ENCODE measurements at places on chromosomes 12 and 14. TPM values are rescaled to one million over a fixed set of nuclear protein-coding genes. Genes with fewer than 3 reads are reported as not detected.
A peak's percentile ranks its signal among the peaks of the same experiment; 100 is the strongest.

- DNase-seq: no peak
Observed at GRCh38 chr12:108592033-108592909, 5.6 kb downstream of the TMEM119 start.

DNA sequence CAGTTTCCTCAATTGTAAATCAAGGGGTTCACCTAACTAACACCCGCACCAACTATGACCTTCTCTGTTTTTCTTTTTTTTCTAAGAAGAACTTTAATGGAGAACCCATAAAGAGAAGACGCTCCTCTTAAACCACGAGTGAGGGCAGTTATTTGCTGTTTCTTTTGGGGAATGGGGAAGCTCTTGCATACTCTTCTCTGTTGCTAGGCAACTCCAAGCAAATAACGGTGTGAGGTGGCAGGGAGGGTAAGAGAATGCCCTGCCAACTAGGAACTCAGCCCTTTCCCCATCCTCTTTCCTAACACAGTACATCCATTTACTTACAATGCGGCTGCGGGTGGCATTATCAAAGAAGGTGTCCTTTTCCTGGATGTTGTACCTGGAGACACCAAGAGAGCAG, 114.9 kb downstream of the ANO2 start:
- no peak for DNase-seq

DNA sequence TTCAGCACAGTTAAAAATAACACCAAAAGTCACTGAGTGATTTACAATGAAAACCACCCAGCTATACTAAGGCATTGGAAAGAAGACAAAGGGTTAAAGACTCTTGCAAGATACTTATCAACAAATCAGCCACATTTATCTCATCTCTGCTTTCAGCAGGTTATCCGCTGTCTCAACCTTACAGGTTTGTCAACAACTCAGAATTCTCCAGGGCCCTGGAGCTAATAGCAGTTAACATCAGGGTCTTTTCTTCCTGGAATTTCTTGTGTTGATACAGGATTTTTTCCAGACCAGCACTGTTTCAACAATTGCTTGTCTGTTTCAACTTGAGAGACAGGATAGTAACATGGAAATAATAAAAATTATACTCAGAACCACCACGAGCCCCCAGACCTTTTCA, 3.5 kb downstream of the PKP2 start:
- no peak for DNase-seq

DNA sequence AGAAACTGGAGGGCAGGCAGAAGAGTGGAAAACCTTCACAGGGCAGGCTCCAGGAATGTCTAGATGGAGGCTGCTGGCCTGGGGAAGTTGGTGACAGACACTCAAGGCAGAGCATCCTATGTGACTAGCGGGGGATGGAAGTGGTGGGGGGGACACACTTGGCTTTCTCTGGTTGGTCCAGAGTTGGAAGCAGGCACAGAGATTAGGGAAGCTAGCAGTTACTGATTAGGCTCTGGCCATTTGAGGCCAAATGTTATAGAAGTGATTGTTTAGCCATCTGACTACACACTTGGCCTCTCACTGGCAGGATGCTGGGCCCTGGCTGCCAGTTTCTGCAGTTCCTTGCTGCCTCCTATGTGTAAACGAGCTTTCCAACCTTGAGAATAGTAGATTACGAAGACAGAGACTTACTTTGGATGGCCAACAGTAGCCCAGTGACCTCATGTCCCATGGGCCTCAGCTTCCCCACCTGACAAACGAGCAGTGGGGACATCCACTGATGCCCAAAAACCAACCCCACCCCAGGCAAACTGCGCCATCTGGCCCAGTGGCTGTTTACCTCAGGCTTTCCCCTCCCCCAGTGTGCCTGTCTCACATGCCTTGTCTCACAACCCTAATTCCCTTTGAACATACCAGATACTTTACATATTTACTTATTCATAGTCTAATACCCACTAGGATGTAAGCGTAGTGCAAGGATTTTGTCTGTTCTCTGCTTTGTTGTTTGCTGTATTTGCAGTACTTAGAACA, 102.7 kb downstream of the PAPLN start:
- DNase-seq: no peak

GRCh38 chr14:54349713-54350112, 47.1 kb upstream of the CDKN3 start:
- no peak for DNase-seq

DNA sequence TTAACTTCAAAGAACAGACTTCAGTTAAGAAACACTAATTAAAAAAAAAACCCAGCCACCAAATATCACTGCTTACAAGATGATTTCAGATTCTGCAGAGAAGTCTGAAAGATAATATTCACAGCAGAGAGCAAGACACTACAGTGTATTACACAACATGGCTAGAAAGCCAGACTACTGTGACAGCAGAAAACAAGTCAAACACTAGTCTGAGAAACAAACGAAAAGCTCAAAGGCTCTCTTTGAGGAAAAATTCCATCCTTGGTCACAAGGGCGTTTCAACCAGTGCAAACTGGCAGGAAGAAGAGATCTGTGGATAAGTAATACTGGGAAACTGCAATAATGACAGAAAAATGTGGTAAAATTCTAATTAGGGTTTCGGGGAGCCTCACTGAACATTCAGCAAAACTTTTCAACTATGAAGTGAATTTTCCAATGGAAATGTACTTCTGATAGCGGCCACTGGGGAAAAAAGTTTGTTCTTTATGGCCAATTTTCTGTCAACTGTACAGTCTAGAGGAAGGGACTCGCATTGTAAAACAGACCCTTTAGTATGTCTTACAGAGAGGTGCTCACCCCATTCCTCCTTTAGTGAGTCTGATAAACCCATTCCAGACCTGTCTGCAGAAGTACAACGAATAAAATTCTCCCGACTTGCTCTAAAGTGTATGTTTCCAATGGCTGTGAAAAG, 50.4 kb downstream of the ACADS start:
- no peak for DNase-seq

DNA sequence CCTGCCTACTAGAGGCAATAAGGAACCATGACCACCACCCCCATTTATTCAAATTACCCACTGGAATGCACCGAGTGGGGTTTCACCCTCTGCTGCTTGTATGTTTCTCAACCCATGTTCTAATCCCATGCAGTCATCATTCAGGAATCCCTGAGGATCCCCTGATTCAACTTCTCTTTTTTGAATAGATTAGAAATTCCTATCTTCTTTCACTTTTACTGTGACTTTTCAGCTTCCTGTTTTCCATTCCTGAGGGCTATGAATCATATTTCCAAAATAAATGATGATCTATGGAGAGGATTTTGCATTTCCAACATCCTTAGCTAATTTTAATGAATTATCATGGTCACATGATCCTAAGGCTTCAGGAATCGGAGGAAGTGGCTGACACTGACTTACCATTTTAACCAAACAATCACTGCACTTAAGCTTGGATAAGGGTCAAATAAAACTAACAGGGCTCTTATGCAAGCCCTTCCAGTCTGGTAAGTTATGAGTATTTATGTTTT, 19.4 kb upstream of the P2RX4 start:
- no peak for DNase-seq

GRCh38 chr12:122139941-122140340, 34.1 kb downstream of the IL31 start:
- DNase-seq: no peak

- DNase-seq: no peak
Observed at GRCh38 chr12:90757957-90758356, 197.0 kb downstream of the CCER1 start.

GRCh38 chr12:126847005-126847629, 1419.9 kb upstream of the TMEM132C start:
- no peak for DNase-seq

DNA sequence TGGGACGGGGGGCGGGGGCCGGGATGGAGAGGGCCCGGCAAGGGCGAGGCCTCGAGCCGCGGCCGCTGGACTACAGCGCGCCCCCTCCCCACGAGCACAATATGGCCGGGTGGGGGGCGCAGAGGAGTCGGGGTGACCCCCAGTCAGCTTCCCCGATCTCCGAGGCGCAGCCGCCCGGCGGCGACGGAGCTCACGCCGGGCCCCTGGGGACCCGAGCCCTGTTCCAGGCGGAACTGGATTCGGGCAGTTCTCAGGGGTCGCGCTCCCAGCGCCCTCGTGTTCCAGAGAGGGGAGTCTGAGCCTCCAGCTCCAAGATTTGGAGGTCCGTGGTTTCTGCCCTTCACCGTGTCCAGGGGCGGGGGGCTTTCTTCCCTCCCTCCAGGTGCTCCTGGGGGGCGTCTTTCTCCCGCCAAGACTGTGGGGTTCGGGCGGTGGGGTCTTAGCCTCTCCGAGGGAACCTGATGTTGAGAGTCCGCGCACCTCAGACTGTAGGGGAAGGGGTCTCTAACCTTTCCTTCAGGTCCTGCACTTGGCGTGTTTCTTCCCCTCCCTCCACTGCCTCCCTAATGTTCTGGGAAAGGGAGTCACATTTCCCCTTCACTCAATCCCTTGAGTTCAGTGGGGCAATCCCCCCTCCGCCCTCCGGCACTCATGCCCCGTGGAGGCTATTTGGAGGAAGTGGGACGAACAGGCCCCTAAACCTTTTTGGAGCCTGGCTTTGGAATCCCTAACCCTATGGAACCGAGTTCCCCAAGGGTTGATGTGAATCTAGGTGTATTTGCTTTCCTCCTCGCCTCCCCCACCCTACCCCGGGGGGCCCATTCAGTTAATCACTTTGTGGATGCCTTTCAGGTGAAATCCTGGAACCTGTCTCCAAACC, 584 bp downstream of the ACVR1B start:
- peak; percentile 54 for DNase-seq

- no peak for DNase-seq
Observed at GRCh38 chr12:96456265-96456974, 33.0 kb upstream of the CFAP54 start.

DNA sequence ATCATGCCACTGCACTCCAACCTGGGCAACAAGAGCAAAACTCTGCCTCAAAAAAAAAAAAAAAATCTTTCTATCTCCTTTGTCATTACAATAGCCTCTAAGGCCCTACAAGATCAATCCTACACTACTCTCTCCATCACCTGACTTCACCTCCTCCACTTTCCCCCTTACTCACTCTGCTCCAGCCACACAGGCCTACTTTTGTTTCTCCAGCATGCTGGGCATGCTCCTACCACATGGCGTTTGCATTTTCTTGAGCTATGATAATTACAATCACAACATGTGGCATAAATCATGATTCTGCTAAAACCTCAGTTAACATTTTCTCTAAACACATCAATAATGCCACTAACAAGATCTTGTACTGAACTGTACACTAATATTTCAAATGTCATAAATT, 7.8 kb downstream of the PPP1R13B start:
- DNase-seq: no peak

- DNase-seq: no peak
Observed at GRCh38 chr12:26648584-26648983, 184.4 kb downstream of the ITPR2 start.

- peak; percentile 54 for DNase-seq
Observed at GRCh38 chr14:76456200-76456599, 80.3 kb downstream of the ESRRB start.

- no peak for DNase-seq
Observed at GRCh38 chr14:50521912-50522341, 10.4 kb downstream of the MAP4K5 start.

- DNase-seq: no peak
Observed at GRCh38 chr12:82055391-82055790, 296.2 kb upstream of the PPFIA2 start.

GRCh38 chr12:40010899-40011774, 94.7 kb downstream of the SLC2A13 start:
- peak; percentile 71 for DNase-seq

DNA sequence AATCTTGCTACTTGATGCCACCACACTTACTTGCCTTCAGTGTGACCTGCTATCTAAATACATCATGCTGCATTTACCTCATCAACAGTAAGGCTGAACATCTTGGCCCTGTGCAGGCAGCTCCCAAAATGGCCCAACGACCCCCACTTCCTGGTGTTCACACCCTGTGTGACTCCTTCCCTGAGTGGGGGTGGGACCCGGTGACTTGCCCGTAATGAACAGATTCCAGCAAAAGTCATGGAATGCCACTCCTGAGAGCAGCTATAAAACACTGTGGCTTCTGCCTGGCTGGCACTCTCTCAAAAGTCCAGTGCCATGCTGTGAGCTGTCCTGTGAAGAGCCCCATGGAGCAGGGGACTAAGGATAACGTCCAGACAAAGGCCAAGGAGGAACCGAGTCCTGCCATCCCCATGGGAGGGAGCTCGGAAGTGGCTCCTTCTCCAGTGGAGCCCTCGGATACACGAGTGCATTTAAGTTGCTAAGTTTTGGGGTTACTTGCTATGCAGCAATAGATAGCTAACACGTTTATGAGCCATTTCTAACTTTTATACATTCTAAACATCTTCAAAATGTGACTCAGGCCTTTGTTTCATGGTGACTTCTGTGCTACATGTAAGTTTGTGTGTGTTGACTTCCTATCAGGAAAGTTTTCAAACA, 33.0 kb downstream of the P2RX2 start:
- DNase-seq: no peak

GRCh38 chr12:67774983-67775587, 126.5 kb downstream of the DYRK2 start:
- DNase-seq: no peak

- no peak for DNase-seq
Observed at GRCh38 chr14:23416801-23417200, 8.7 kb upstream of the MYH6 start.

- DNase-seq: peak; percentile 9
Observed at GRCh38 chr12:49672301-49673217, 34.6 kb downstream of the FMNL3 start.

- DNase-seq: no peak
Observed at GRCh38 chr12:26830783-26831551, 2.0 kb downstream of the ITPR2 start.

The CBLN3 gene
- 1.3 TPM for total RNA-seq

The SYT1 gene
- 1.6 TPM for total RNA-seq

The TARBP2 gene
- total RNA-seq: 16.1 TPM

The PZP gene
- total RNA-seq: not detected

The C12orf76 gene
- total RNA-seq: 20.9 TPM
